Pancreas (tissue), 10 donors: ENCODE measurements at places on chromosomes 7 and 10. TPM values are rescaled to one million over a fixed set of nuclear protein-coding genes. Genes with fewer than 3 reads are reported as not detected.

Gene NODAL
- not detected for total RNA-seq

DNA sequence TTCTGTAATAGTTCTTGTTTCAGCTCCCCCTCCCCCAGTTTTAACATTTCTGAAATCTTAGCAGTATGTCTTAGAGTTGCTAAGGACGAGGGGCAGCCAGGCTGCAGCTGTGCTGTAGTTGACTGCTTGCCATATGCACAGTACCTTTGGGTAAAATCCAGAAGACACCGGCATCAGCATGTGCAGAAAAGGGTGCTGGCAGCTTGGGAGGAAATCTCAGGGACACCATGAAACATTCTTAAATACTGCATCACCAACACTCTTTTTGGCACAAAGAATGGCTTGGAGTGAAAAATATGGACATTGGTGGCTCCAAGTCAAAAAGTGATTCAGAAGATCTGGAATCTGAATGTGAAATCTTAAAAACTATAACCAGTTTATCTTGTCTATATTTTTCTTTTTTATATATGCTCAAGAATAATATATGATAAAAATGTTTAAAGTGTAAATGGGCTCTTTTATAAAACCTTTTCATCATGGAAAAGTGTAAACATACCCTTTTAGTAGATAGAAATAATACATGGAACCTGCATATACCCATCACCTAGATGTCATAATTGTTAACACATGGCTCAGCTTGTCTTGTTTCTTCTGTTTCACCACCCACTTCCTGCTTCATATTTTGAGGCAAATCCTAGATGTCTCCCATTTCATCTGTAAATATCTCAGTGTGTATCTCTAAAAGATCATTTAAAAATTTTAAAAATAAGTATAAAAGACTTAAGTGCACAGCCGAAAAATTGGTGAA, 34.4 kb upstream of the ARMS2 start:
- H3K27ac ChIP-seq: no peak overlapping the region
- no peaks in the 10 kb centered on the region for H3K27me3 ChIP-seq
- DNase-seq: no peak
- H3K36me3 ChIP-seq: peaks cover 4% of the 10 kb centered on the region
- H3K4me1 ChIP-seq: no peaks in the 10 kb centered on the region

DNA sequence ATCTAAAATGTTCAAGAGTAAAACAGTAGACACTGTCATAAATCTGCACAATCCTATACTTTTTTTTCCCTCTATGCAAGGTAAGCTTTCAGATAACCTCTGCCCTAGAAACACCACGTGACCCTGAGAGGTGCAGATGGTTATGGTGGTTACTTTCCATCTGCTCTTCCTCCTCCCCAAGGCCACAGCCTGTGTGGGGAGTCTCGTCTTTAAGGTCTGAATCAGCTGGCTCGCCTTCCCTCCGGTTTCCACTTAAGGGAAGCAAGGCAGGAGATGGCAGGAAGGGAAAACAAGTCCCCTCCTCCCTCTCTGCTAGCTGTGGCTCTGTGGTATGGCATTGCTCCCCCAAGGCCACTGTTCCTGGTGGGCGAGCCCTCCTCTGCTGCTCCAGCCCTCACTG, 181.8 kb downstream of the GLI3 start:
- H3K4me3 ChIP-seq: no peak overlapping the region
- no peak overlapping the region for H3K27ac ChIP-seq
- H3K36me3 ChIP-seq: no peaks in the 10 kb centered on the region
- no peak for DNase-seq
- no peaks in the 10 kb centered on the region for H3K4me1 ChIP-seq

DNA sequence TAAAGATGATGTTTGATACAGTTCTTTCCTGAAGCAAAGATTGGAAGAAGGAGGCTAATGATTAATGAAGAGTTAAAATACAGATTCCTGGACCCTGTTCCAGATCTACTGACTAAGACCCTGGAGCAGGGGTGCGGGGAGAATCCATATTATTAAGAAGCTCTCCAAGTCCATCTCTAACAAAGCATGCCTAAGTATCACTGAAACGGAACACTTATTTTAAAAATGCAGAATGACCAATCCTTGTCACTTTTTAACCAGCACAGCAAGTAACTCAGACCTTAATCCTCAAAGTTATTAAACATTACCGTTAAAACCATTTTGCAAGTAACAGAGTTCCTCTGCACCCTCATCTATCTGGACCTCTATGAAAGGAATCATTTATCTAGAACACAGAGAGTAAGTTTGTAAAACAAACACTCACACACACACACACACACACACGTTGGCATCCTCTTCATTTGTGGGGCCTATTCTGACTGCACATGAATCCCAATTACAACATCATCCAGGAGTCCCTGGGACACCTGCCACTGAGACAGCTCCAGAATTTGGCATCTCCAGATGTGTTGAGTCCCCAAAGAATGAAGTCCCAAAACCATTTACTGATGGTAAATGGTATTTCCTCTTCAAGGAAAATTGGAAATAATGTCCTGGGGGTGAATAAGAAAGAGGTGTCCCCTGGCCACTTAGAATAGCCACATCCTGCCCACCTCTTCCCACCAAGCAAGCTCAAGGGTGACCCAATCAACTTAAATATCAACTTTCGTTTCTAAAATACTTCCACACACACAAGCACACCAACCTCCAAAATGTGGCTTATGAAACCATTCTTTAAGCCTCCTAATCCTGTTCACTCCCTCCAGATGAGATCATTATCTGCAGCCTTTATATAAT, 117.5 kb downstream of the PARD3 start:
- H3K4me3 ChIP-seq: no peak overlapping the region
- H3K36me3 ChIP-seq: no peaks in the 10 kb centered on the region
- H3K27me3 ChIP-seq: no peaks in the 10 kb centered on the region
- no peak overlapping the region for H3K27ac ChIP-seq
- peaks cover 32% of the 10 kb centered on the region for H3K4me1 ChIP-seq
- no peak for DNase-seq
